ENCODE measurements at places on chromosomes 5 and 9. TPM values are rescaled to one million over a fixed set of nuclear protein-coding genes. Genes with fewer than 3 reads are reported as not detected.

Gene TAF1L
- total RNA-seq = 0.05 TPM

- H3K4me1 ChIP-seq = no peaks in the 10 kb centered on the region
- no peaks in the 10 kb centered on the region for H3K36me3 ChIP-seq
- no peak overlapping the region for H3K27ac ChIP-seq
- no peaks in the 10 kb centered on the region for H3K27me3 ChIP-seq
- DNase-seq = no peak
Observed at GRCh38 chr9:109506097-109506712, 8.1 kb upstream of the PTPN3 start.

DNA sequence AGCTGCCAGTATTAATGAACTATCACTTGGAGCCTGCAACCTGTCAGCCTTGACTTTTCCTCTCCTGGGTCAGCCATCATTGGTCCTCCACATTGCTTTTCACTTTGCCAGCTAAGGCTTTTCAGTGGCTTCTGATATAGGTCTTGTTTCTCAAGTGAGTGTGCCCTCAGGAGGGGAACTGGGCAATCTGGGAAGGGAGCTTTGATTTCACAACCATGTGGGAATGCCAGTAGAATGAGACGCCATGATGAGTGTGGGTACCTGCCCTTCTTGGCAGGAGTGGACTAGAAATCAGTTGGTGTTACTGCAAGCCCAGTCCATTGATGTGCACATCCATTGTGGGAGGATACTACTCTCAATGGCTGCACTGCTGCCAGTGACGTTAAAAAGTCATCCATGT is 54.1 kb downstream of the SH3GL2 start:
- H3K27ac ChIP-seq = no peak overlapping the region
- H3K4me3 ChIP-seq = no peak overlapping the region
- no peak for DNase-seq
- H3K27me3 ChIP-seq = no peaks in the 10 kb centered on the region

GRCh38 chr9:101706261-101706798 is 32.1 kb downstream of the GRIN3A start:
- no peaks in the 10 kb centered on the region for H3K27me3 ChIP-seq
- no peak for DNase-seq
- no peak overlapping the region for H3K4me3 ChIP-seq
- no peaks in the 10 kb centered on the region for H3K36me3 ChIP-seq
- H3K27ac ChIP-seq = no peak overlapping the region
- peaks cover 3% of the 10 kb centered on the region for H3K4me1 ChIP-seq

- H3K4me3 ChIP-seq = no peak overlapping the region
- no peaks in the 10 kb centered on the region for H3K27me3 ChIP-seq
- DNase-seq = no peak
- H3K4me1 ChIP-seq = no peaks in the 10 kb centered on the region
Observed at GRCh38 chr9:131874447-131874846, 134.6 kb upstream of the RAPGEF1 start.

GRCh38 chr5:146520731-146521130 is 4.7 kb upstream of the GPR151 start:
- H3K4me1 ChIP-seq = no peaks in the 10 kb centered on the region
- no peak overlapping the region for H3K27ac ChIP-seq

GRCh38 chr9:82124090-82124489 is 135.5 kb downstream of the SPATA31D1 start:
- DNase-seq = no peak
- H3K4me3 ChIP-seq = no peak overlapping the region
- no peaks in the 10 kb centered on the region for H3K27me3 ChIP-seq
- no peak overlapping the region for H3K27ac ChIP-seq
